ENCODE measurements at places on chromosomes 1 and 21. TPM values are rescaled to one million over a fixed set of nuclear protein-coding genes. Genes with fewer than 3 reads are reported as not detected.

The ANKRD35 gene
- 2.4 TPM for total RNA-seq

The OLIG1 gene
- not detected for total RNA-seq

The LORICRIN gene
- not detected for total RNA-seq

The NFASC gene
- 38.5 TPM for total RNA-seq

The LRRN2 gene
- total RNA-seq, result 6.6 TPM

The PRRX1 gene
- 23.9 TPM for total RNA-seq

GRCh38 chr1:107405236-107405635 lies 264.4 kb downstream of the NTNG1 start:
- no peak for DNase-seq

DNA sequence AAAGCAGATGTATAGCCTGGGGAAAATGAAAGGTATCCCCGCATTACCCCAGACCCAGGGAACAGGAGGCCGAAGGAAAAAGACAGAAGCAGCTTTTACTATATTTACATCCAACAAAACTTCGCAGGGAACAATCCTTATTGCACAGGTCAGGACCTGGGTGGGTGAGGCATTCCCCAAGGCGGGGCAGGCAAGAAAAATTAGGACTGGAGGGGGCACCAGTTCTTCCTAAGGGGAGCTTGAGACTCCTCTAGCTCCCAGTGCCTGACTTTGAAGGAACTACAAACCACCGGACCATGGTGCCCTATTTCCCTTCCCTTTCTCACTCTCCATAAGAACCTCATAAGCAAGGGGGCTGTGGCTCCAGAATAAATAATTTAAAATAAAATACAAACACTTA lies 6.7 kb upstream of the GATAD2B start:
- DNase-seq, result no peak

DNA sequence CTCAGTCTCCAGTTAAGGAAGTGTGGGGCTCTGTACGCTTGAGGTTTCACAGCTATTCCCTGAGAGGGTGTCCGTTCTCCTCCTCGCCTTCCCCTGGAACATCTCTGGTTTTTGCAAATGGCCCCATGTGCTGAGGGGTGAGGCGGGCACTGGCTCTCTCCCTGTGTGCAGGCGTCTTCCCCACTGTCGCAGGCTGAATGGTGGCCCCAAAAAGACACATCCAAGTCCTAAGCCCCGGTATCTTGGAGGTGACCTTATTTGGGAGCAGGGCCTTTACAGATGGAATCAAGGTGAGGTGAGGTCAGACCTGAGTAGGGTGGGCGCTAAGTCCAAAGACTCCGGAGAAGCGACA lies 98.0 kb upstream of the TMPRSS2 start:
- no peak for DNase-seq

- DNase-seq, result no peak
Measured at GRCh38 chr1:24966121-24966723, 36.1 kb upstream of the RUNX3 start.

DNA sequence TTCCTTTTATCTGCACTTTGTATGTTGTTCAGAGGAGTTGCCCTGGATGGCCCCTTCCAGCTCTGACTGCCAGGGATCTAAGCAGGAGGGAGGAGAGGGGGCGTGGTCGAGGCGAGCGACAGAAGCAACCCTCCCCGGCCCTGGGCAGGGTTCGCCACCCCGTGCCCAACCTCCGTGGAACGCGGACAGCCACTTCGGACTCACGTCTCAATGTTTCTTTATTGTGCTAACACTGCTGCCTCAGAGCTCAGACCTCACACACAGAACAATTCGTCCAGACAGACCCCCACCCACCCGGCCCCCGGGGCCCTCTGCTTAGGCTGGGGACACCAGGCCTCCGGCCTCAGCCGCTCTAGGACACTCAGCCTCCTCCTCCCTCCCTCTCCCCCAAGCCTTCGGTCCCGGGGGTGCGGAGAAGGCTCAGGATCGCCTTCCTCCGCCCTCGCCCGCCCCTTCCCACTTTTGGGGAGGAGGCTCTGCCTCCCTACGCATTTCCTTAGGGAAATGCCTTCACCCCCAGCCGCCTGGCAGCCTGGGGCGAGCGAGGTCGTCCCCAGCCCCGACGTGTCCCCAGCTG lies 8.3 kb downstream of the VSIG8 start:
- peak; percentile 86 for DNase-seq

DNA sequence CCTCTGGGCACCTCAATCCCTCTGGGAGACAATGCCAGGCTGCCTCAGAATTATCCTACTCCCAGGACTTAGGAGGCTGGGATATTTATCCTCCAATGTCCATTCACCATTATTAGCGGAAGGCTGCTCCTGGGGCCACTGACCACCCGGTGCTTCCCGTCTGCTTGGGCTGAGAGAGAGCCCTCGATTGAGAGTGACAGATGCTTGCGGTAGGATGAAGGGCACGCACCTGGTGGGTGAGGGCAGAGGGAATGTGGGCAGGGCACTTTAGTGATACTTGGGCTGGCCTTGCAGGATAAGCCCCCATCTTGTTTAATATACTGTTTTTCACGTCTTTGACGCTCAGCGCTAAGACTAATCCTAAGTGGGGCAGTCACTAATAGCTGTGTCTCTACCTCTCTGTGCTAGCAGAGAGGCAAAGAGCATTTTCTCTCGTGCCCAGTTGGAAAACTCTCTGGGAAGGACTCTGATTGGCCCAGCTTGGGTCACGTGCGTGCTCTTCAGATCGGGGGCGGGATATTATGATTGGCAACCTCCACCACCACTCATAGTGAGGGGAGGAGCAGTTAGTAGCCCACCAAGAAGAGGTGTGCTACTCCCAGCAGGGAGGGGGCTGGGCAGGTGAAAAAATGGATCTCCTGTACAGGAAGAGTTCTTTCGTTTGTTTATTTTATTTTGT lies 10.6 kb upstream of the PARS2 start:
- no peak for DNase-seq

GRCh38 chr1:92326681-92327080 lies 27.8 kb downstream of the RPAP2 start:
- no peak for DNase-seq

DNA sequence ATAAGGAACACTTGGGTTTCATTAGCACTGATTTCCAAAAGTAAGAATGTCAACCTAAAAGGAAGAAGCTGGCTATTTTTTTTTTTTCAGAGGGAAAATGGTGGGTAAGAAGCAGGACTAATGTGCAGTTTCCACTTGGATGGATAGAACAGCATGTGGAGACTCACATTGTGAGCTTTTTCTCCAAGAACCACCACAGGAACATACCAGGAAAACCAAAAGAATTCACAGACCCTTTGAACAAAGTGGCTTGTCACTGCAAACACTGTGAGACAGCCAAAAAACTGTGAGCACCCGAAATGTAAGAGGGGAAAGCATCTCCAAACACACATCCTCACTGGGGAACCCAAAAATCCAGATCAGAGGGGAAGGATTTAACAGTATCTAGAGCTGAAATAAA lies 15.7 kb upstream of the MX1 start:
- DNase-seq, result no peak

- DNase-seq, result peak; percentile 93
Measured at GRCh38 chr1:12208764-12209494, 20.9 kb upstream of the VPS13D start.

GRCh38 chr1:57088653-57089052 lies 122.8 kb upstream of the C8B start:
- DNase-seq, result no peak

DNA sequence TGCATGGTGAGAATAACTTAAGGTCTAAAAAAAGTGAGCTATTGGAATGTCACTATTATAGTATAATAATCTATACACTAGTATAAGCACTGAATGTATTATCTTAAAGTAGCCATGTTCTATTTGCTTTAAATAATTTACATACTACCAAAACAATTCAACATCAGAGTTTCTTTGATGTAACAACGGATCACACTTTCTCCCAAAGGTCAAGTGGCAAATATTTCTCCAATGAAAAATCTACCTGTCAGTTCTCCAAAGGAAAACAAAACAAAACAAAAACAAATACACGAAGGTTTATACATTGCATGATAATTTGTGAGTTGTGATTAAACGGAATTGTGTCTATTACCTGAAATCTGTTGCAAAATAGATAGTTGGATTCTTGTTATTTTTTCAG lies 581.4 kb downstream of the USP25 start:
- no peak for DNase-seq

- no peak for DNase-seq
Measured at GRCh38 chr1:86068841-86069756, 87.5 kb downstream of the COL24A1 start.

GRCh38 chr1:117674521-117675400 lies 68.9 kb downstream of the TENT5C start:
- no peak for DNase-seq

- DNase-seq, result no peak
Measured at GRCh38 chr21:44495611-44496563, 40.6 kb downstream of the LRRC3 start.

DNA sequence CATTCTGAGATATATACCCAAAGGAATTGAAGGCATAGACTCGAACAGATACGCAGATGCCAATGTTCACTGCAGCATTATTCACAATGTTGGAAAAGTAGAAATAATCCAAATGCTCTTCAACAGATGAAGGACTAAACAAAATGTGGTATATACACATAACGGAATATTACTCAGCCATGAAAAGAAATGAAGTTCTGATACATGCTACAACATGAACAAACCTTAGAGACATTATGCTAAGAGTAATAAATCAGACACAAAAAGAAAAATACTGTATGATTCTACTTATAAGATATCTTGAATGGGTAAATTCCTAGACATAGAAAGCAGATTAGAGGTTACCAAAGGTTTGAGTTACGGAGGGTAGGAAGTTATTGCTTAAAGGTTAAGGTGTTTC lies 57.9 kb downstream of the SLC25A24 start:
- DNase-seq, result no peak

DNA sequence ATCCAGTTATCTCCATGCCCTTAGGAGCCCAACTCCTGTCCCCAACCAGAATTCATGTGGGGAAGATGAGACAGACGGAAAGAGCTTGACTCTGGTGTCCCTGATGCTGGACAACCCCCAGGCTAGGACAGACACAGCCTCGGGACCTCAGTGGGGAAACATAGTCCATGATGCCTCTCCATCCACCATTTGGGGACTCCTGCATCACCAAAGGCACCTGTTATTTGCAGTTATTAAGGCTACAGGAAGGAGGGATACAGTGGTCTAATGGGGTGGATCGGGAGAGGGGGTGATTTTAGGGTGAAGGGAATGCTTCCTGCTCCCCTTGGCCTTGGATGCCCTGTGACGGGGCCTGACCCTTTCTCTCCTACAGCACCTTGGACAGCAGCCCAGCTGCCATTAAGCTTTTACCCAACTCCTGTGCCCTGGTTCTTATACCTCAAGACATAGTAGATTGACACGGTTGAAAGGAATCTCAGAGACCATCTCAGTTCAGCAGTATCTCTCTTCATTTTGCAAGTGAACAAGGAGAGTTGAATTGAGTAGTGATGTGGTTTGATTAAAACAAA lies 111.6 kb downstream of the MATN1 start:
- DNase-seq, result no peak
